Caudate nucleus (tissue), 63 donors: ENCODE measurements at places on chromosomes 16 and 17.

DNA sequence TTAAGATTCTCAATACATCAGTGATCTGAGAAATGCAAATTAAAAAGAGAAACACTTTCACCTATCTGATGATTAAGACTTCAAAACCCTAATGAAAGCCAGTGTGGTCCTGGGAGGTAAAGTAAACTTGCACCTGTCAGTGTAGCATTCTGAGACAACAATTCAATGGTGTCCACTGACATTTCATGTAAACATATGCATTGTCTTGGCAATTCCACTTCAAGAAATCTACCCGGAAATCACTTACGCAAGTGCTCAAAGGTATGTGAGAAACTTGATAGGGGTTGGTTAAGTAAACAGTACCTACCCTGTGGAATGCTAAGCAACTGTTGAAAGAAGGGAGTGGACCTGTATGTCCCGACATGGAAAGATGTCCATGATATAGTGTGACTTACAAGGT lies 2.1 kb downstream of the ST6GALNAC1 start:
- no peak for DNase-seq

GRCh38 chr17:75498726-75499213 lies 16.6 kb downstream of the CASKIN2 start:
- no peak for DNase-seq

- no peak for DNase-seq
Measured at GRCh38 chr17:27217631-27218030, 76.3 kb upstream of the WSB1 start.

DNA sequence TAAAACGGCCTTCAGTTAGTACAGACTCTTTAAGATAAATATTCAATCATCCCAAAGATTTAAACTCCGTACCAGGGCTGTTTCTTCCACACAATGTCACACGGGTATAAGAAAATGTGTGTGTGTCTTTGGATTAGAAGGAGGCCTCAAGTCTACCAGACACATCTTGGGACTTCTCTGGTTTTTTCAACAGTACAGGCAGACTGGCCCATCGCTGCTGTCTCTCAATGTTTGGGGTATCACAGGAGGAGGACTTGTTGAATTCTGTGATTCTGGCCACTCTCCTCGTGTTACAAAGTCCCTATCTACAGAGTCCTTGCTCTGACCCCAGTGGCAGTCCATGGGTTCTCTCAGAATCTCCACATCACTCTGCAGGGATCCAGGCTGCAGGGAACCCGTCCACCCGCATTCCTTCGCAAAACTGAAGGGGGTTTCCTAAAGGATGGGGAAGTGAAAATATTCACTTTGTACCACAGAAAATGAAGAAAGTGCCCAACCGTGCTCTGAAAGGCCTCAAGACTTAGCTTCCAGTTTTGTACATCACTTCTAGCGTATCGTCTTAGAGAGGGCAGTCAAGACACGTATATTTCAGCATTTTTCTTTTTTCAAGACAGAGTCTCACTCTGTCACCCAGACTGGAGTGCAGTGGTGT lies 373.2 kb downstream of the NPIPA8 start:
- DNase-seq: no peak

GRCh38 chr16:88540346-88540977 lies 29.7 kb upstream of the ZC3H18 start:
- DNase-seq: no peak

GRCh38 chr16:57381791-57382534 lies 9.7 kb downstream of the CX3CL1 start:
- no peak for DNase-seq

DNA sequence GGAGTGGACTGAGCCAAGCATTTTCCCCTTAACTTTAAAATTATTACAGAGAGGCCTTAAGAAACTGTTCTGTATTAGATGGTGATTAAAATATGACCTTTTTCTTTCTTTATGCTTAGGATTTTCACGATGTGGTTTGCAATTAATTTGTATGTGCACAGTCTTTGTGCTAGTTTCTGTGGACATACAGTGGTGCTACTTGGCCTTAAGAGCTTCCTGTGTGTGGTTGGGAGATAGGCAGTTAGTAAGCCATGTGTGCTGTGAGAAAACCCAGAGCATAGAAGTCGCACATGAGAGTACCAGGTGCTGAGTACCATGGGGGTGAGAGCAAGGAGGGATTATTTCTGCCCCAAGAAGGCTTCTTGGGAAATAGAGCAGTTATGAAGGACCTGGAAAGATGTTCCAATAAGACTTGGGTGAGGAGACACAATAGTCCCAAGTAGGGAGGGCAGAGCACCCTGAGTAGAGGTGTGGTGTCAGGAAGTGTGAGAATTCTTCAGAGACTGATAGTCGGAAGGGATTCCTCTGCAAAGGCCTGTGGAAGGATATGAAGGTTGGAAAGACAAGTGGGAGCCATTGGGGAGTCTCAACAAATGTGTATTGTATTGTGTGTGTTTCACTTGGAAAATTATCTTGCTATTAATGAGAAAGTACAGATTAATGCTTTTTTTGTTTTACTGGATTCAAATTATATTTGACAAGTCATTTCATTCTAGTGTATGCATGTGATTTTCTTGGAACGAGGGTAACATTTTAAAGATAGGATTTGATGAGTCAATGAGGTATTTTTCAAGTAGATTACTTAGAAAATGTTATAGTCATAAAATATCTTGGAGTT lies 239.9 kb downstream of the PRKCA start:
- no peak for DNase-seq

GRCh38 chr16:30009990-30010843 lies 610 bp downstream of the DOC2A start:
- DNase-seq: no peak
